Muscle of leg (tissue), 16 donors: ENCODE measurements at places on chromosomes 2 and 18. TPM values are rescaled to one million over a fixed set of nuclear protein-coding genes. Genes with fewer than 3 reads are reported as not detected.

DNA sequence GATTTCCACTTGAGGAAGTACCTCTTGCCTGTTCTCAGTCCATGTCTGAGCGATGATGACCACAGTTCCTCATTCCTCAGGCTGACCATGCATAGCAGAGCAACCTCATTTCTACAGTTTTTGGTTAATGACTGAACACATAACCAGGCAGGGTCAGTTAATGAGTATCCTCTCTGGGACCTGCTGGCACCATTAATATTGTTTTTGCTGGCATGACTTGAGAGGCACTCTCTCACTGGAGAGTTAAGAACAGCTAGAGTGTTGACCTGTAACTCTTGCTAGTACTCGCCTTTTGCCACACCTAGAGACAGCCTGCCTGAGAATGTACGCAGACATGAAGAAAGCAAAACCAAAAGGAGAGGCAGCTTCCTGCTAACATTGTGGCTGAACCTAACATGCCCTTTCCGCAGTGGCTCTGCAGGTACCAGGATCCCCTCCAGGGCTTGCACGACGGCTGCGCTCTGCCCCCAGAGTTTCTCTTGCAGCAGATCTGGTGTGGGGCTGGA lies 23.9 kb downstream of the PECR start:
- H3K4me1 ChIP-seq = no peaks in the 10 kb centered on the region
- no peak overlapping the region for H3K4me3 ChIP-seq
- no peak overlapping the region for H3K27ac ChIP-seq
- DNase-seq = no peak
- no peaks in the 10 kb centered on the region for H3K27me3 ChIP-seq

SATB2 gene
- 1.2 TPM for total RNA-seq

DNA sequence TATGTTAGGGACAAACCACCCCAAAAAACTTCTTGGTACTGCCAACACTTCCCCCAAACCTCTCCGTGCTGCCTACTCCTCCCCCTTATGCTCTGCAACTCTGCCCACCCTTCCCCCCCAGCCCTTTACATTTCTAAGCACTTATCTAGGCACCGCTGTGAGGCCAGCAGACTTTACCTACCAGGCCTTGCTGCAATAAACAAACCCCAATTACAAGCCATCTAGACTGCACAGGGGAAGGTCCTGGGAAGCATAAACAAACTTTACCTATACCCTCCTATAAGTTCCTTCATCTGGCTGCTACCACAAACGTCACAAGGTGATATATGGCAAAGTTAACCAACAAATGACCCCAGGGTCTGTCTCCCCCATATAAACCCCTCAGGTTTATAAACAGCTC lies 259.4 kb upstream of the GULP1 start:
- H3K27ac ChIP-seq = no peak overlapping the region
- no peak overlapping the region for H3K4me3 ChIP-seq
- H3K27me3 ChIP-seq = no peaks in the 10 kb centered on the region

ALPG gene
- not detected for total RNA-seq

DNA sequence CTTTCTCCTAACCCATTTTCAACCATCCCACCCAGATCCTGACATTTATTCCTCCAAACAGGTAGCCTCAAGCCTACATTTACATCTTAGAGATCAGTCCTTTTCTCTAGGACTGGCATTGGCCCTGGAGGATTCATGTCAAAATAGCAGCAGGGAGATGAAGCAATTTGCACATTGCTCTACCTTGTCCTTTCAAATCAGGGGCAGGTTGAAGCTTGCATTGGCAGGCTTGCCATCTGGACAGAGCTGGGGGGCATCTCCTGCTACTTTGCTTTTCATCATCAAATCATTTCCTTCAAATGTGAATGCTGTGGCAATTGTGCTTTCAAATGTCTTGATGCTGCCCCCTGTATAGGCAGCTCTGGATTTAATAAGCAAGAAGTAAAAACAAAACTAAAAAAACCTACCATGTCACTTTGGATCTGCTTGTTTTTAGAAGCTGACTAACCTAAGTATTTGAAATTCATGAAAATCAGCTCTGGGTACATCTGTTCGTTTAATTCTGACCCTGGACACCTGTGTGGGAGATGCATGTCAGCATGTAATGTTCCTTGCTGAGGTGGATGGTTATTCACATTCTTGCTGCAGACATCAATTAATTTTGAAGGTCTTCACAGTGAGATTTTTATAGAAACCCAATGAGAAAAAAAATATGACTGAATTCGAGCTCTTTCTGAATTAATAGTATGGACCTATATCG lies 47.9 kb downstream of the KIF5C start:
- H3K27ac ChIP-seq = no peak overlapping the region
- H3K4me1 ChIP-seq = no peaks in the 10 kb centered on the region
- no peak for DNase-seq
- H3K4me3 ChIP-seq = no peak overlapping the region
- H3K36me3 ChIP-seq = no peaks in the 10 kb centered on the region

FAM98A gene
- total RNA-seq = 22.2 TPM

GRCh38 chr2:100409975-100410647 lies 7.4 kb downstream of the CHST10 start:
- H3K27ac ChIP-seq = no peak overlapping the region
- H3K4me1 ChIP-seq = no peaks in the 10 kb centered on the region
- peaks cover 36% of the 10 kb centered on the region for H3K36me3 ChIP-seq
- H3K4me3 ChIP-seq = no peak overlapping the region
- DNase-seq = no peak

DNA sequence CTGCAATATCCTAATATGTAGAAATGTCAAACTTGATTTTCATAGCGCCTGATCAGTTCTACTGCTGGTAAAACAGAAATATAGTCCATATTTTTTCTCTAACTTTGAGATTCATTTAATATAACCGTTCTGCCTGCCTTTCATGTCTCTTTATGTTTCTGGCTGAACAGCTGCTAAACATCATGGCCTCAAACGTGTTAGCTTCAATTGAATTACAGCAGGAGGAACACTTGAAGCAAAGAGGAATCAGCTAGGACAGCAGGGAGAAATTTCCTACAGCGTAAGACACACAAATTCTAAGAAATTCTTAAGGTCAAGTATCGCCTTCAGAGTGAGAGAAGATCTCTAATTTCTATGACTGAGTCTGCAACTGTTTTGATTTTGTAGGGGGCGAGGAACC lies 433.2 kb downstream of the FBXO15 start:
- H3K27me3 ChIP-seq = no peaks in the 10 kb centered on the region
- H3K4me1 ChIP-seq = no peaks in the 10 kb centered on the region
- DNase-seq = no peak
- no peak overlapping the region for H3K27ac ChIP-seq

- H3K4me3 ChIP-seq = no peak overlapping the region
- no peaks in the 10 kb centered on the region for H3K4me1 ChIP-seq
- H3K27me3 ChIP-seq = no peaks in the 10 kb centered on the region
- H3K27ac ChIP-seq = no peak overlapping the region
- DNase-seq = peak; percentile 60
- H3K36me3 ChIP-seq = peaks cover 3% of the 10 kb centered on the region
Measured at GRCh38 chr2:182186132-182186735, 200.6 kb downstream of the PPP1R1C start.

CXCR1 gene
- total RNA-seq = not detected

- no peak overlapping the region for H3K27ac ChIP-seq
- H3K27me3 ChIP-seq = peaks cover 18% of the 10 kb centered on the region
- no peak for DNase-seq
- no peak overlapping the region for H3K4me3 ChIP-seq
- peaks cover 3% of the 10 kb centered on the region for H3K36me3 ChIP-seq
Measured at GRCh38 chr2:120871881-120872620, 136.4 kb downstream of the GLI2 start.

LCT gene
- not detected for total RNA-seq

DNA sequence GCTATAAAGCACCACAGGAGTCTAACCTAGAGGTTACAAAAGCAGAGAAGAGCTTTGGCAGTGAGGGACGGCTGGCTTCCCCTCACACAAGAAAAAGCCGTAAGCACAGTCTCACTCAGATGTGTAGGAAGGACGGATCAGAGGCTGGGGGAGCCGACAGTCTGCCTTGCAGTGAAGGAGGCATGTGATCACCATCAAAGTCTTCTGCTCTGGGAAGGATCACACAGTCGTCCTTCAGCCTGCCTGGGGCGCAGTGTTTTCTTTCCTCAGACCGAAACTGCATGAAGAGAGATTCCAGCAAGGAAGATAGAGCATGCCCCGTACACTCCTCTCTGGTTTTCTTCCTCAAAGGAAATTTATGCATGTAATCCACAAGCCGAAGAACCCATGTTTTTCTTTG lies 24.1 kb downstream of the GATA6 start:
- DNase-seq = peak; percentile 61
- no peaks in the 10 kb centered on the region for H3K36me3 ChIP-seq
- peaks cover 22% of the 10 kb centered on the region for H3K27me3 ChIP-seq
- H3K4me3 ChIP-seq = no peak overlapping the region
- H3K4me1 ChIP-seq = peaks cover 6% of the 10 kb centered on the region
- H3K27ac ChIP-seq = no peak overlapping the region

GRCh38 chr2:189147361-189147760 lies 32.2 kb downstream of the COL5A2 start:
- H3K4me1 ChIP-seq = peaks cover 1% of the 10 kb centered on the region
- H3K27me3 ChIP-seq = no peaks in the 10 kb centered on the region
- H3K4me3 ChIP-seq = no peak overlapping the region

TMEM37 gene
- total RNA-seq = 2.0 TPM

GRCh38 chr2:84477886-84478285 lies 18.8 kb upstream of the SUCLG1 start:
- H3K36me3 ChIP-seq = no peaks in the 10 kb centered on the region
- H3K27me3 ChIP-seq = no peaks in the 10 kb centered on the region
- DNase-seq = no peak
- H3K4me3 ChIP-seq = no peak overlapping the region
- no peak overlapping the region for H3K27ac ChIP-seq
- no peaks in the 10 kb centered on the region for H3K4me1 ChIP-seq

EIF2AK2 gene
- total RNA-seq = 22.5 TPM

ACMSD gene
- total RNA-seq = not detected

FSHR gene
- total RNA-seq = 0.31 TPM

DNA sequence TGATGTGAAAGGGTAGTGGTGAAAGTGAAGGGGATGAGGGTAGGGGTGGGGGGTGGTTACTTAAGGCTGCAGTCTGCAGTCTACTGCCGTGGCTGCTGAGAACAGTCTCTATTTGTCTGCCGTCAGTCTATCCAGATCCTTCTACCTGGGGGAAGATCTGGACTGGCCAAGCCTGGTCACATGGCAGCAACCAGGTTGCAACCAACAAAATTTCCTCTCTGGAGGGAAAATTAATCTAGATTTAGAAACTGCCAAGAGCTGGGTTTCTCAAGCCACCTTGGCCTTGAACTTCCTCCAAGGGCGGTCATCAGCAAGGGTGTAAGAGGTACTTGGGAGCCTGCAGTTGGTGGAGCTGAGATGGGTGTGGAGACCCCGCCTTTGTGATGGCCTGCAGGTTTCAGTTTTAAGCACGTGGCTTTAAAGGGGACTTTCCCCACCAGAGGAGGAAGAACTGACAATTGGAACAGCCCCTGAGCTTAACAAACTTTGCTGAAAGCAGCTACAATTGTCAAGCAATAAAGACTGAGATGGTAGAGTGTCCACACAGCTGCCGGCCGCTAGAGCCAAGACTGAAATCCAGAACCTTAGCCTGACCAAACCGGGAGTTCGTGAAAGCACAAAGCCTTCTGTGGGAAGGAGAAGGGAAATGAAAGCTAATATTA lies 31.4 kb upstream of the KCMF1 start:
- no peak overlapping the region for H3K27ac ChIP-seq
- DNase-seq = no peak
- H3K27me3 ChIP-seq = no peaks in the 10 kb centered on the region
- peaks cover 3% of the 10 kb centered on the region for H3K4me1 ChIP-seq
- no peak overlapping the region for H3K4me3 ChIP-seq

CRYBA2 gene
- total RNA-seq = not detected

- H3K27ac ChIP-seq = no peak overlapping the region
- no peak overlapping the region for H3K4me3 ChIP-seq
- no peak for DNase-seq
- no peaks in the 10 kb centered on the region for H3K27me3 ChIP-seq
Measured at GRCh38 chr18:79681484-79682387, 2.1 kb downstream of the CTDP1 start.

GRCh38 chr2:106161341-106161740 lies 32.8 kb downstream of the UXS1 start:
- no peak overlapping the region for H3K4me3 ChIP-seq
- no peak overlapping the region for H3K27ac ChIP-seq
- H3K4me1 ChIP-seq = peaks cover 6% of the 10 kb centered on the region
- peaks cover 27% of the 10 kb centered on the region for H3K36me3 ChIP-seq
- no peaks in the 10 kb centered on the region for H3K27me3 ChIP-seq
- no peak for DNase-seq

DNA sequence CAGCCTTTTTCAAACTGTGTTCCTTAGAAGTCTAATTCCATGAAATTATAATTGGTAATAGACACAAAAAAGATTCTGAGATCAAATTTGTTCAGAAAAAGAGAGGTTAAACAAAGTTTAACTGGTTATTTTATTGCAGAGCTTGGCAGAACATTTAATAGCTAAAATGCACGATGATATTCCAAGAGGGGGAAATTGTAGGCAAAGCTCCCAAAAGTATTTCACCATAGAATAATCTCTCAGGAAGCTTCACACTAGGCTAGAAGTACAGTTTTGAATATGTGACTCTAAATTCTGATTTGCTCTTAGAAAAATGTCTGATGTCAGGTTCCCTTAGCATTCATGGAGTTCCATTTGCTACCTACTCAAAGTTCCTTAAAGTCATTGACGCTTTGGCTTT lies 292.4 kb upstream of the SETBP1 start:
- H3K27me3 ChIP-seq = no peaks in the 10 kb centered on the region
- no peak overlapping the region for H3K27ac ChIP-seq
- no peaks in the 10 kb centered on the region for H3K36me3 ChIP-seq
- no peak overlapping the region for H3K4me3 ChIP-seq
- peak; percentile 84 for DNase-seq

DNA sequence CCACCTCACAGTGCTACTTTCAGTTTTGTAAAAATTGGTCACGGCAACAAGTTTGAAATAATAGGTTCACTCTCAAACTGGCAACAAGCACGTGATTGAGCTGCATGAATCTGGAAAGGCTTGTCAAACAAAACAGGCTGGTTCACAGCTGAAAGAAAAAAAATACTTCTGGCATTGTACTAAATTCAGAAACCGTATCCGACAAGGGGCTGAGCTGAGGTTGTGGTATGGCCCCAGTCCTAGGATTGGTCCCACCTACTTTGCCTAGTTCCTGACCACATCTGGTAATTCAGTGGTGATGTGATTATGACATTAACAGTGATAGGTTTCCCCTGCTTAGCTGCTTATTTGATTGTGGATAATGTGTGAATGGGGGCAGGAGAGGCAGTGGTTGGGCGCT lies 326.5 kb upstream of the THUMPD2 start:
- no peaks in the 10 kb centered on the region for H3K36me3 ChIP-seq
- no peaks in the 10 kb centered on the region for H3K27me3 ChIP-seq
- no peaks in the 10 kb centered on the region for H3K4me1 ChIP-seq

GNLY gene
- total RNA-seq = 0.31 TPM

GRCh38 chr2:82055846-82056245 lies 1751.3 kb upstream of the LRRTM1 start:
- H3K4me3 ChIP-seq = no peak overlapping the region
- no peaks in the 10 kb centered on the region for H3K4me1 ChIP-seq
- H3K27ac ChIP-seq = no peak overlapping the region
- DNase-seq = no peak

SERPINB10 gene
- 0.04 TPM for total RNA-seq

ACTG2 gene
- 1.3 TPM for total RNA-seq

GRCh38 chr2:53202063-53202462 lies 565.5 kb upstream of the CHAC2 start:
- H3K4me3 ChIP-seq = no peak overlapping the region
- H3K36me3 ChIP-seq = no peaks in the 10 kb centered on the region
- no peak overlapping the region for H3K27ac ChIP-seq
- H3K4me1 ChIP-seq = no peaks in the 10 kb centered on the region
- DNase-seq = peak; percentile 70
